Right renal cortex interstitium (tissue), 3 donors: ENCODE measurements at places on chromosomes 2 and 18. TPM values are rescaled to one million over a fixed set of nuclear protein-coding genes. Genes with fewer than 3 reads are reported as not detected.

GRCh38 chr2:220377482-220378155 lies 750.2 kb downstream of the SLC4A3 start:
- no peak for DNase-seq

Gene NEURL3
- 4.5 TPM for polyA plus RNA-seq

Gene USP40
- polyA plus RNA-seq: 40.8 TPM

- DNase-seq: no peak
These were observed 431.8 kb upstream of the SPHKAP start for GRCh38 chr2:228613133-228613850.

Gene SLC9A4
- polyA plus RNA-seq: 6.1 TPM

Gene THSD7B
- polyA plus RNA-seq: 5.1 TPM

DNA sequence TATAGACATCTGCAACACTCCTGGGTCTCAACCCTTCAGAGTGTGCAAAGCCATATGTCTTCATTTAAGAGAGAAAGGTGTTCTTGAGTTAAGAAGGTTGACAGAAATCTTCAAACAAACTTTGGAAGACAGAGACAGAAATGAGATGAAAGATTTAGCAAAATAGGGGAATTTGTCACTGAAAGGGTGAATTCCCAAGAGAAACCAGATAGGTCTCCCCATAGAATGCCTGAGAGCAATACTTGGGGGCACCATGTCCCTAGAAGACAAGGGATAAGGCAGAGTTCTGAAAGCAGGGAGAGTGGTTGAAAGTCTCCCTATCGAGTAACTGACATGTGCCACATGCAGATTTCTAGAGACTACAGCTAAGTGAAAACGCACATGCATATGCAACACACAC lies 50.0 kb downstream of the AP1S3 start:
- DNase-seq: no peak

Gene SERPINB3
- polyA plus RNA-seq: 0.17 TPM

Gene SP140L
- polyA plus RNA-seq: 8.1 TPM

- no peak for DNase-seq
These were observed 1.1 kb downstream of the MAP4K3 start for GRCh38 chr2:39435741-39436591.

DNA sequence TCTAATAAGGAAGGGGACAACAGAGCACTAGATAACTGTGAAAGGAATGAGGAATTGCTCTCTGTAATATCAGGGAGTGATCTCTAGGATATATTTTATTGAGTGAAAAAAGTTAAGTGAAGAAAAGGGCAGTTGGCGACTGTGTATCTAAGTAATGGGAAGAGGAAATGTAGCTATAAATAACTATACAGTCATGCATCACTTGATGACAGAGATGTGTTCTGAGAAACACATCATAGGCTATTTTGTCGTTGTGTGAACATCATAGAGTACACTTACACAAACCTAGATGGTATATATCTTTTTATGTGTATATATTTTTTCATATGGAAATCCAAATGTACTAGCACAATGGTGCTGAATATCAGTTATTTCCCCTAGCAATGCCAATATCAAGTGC lies 329.3 kb downstream of the TXNL1 start:
- no peak for DNase-seq

DNA sequence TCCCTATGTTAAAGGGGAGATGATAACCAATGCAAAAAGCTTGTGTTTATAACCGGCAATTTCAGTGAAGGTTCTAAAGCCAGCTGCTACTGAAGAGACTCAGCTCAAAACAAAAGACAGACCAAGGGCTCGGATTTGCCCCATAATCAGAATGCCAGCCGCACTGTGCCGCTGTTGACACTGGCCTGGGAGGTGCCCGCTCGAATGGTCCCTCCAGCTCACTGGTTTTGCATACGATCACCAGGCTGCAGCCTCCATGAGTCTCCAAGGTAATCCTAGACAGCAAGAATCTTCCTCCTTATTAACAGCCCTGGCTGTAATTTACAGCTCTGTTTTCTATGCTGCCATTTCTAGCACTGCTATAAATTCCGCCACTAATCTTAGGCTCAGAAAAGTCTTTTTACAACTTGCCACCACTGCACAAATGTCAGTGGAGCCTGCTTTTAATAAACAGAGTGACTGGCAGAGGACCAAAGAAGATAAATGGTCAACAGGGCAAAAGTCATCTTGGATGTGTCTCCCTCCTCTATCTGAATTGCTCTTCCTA lies 155.7 kb upstream of the SH3BP4 start:
- no peak for DNase-seq

Gene ZBTB7C
- polyA plus RNA-seq: 13.9 TPM

GRCh38 chr2:204431529-204431928 lies 113.7 kb upstream of the PARD3B start:
- DNase-seq: no peak
